ENCODE measurements at places on chromosomes 16 and 17.

- DNase-seq = no peak
These were observed 55.0 kb downstream of the ZNF423 start for GRCh38 chr16:49800876-49801275.

DNA sequence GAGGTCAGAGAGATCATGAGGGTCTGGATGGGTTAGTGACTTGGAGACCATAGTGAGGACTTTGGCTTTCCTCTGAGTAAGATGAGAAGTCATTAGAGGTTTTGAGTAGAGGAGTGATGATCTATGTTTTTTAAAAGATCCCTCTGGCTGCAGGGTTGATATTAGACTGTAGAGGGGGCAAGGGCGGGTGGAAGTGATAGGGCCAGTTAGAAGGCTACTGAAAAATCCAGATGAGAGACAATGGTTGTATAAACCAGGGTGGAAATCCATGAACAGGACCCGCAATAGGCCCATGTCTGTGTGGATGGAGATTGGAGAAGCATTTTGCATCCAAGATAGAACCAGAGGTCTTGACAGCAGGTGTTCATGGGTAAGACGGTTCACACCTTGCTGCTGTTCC, 9.8 kb downstream of the ITGAL start:
- DNase-seq = no peak

DNA sequence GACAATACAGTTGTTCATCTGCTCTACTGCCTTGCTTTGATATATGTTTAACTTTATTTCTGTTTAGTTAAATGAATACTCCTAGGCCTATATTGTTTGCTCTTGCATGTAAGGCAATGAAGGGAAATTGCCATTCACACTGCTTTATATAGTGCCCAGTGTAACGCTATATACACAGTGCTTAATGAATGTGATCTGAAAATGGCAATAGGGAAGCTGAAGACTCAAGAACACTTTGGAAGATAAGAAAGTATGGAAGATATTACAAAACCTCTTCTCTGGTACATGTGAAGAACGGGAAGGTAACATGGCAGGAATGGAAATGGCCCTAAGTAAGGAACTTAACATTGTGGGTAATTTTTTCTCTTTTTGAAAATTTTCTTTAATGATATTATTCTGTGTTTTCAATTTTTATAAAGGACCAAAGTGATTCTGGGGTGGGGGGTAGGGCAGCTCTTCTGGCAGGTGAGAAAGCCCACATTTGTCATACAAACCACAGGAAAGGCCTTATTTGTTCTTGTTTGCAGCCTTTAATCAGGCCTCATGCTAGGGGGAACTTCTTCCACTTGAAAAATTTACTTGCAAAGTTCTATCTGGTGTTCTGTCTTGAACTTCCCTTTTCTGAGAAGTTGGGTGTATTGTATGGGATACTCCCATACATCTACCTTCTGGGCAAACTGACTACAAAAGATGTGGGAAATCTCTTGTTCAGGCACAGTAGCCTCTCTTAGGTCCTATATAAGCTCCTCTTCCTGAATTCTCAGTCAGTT, 100.8 kb upstream of the CORO6 start:
- DNase-seq = no peak

GRCh38 chr17:50559674-50560184, 786 bp upstream of the CACNA1G start:
- no peak for DNase-seq

DNA sequence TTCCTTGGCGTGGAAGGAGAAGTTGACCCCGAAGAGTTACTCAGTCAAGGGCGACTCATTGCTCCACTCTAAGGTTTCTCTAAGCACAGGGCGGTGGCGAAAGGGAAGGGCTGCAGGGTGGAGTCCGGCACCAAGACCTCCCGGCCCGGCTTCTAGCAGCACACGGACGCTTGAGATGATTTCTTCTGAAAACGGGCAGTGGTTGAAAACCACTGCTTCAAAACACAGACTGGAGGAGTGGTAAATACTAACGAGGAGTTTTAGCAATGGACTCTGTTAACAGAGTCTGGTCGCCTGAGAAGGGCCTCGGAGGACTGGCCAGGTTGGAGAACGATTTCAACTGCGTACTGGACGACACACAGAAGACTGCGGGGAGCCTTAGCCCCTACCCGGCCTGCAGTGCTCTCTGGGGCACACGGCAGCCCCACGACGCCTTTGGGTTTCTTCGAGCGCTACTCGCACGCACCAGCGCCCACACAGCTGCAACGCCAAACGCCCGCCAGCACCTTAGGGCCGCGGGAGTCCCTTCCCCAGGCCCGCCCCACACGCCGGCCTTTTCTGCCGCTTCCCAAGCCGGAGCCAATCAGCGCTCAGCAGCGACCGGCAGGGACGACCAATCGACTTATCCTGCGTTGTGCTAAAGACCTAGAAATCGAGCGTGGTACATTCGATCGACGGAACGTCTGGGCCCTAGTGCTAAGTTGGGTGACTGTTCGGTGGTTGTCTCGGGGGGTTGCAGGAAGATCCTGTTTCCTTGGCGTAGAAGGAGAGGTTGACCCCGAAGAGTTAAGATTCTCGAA, 14.4 kb upstream of the CA4 start:
- peak; percentile 83 for DNase-seq
